Right ventricle myocardium inferior (tissue), 1 donor: ENCODE measurements at places on chromosomes 1 and 21.

DNA sequence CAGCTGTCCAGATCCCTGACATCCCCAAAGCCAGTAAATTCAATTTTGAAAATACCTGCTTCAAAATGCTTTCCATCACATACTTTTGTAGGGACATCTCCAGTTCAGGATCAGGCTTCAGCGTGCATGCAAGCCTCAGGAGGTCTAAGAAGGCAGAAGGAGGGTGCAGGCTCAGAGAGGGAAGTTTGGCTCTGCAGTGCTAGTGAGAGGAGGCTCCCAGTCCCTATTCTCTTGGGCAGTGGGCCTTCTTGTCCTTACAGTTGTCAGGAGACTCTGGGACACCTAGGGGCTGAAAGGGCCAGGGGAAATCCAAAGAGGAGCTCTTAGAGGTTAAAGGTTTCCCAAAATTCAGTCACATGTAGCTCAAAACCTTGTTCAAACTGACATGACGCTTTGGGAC is 20.1 kb downstream of the ADCY10 start:
- no peak for DNase-seq

GRCh38 chr1:63690966-63691700 is 82.7 kb upstream of the ROR1 start:
- DNase-seq = no peak

GRCh38 chr1:50332941-50333594 is 90.2 kb downstream of the DMRTA2 start:
- DNase-seq = peak; percentile 82

- DNase-seq = no peak
Measured at GRCh38 chr1:205224736-205225135, 3.0 kb upstream of the TMCC2 start.

DNA sequence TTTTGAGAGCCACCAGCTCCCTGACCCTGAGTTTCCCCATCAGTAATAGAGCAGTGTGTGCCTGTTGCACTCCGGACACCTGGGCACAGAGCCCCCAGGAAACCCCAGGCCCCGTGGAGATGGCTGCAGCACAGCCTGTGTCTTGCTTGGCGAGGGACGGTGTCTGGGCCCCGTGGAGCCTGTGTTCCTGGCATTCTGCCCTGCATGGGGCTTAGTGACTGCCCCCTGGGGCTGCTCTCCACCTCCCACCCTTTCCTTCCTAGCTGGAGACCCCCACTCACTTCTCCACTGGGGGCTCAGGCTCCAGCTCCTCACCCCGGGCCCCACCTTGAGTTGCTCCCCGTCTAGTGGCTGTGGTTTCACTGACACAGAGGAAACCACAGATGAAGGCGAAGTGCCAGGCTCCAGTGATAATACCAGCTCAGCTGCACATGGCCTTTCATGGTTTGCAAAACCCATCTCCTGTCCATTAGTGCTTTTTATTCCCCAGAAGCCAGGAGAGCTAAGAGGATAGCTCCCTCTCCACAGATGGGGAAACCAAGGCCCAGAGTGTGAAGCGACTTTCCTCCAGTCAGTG is 39.4 kb downstream of the DMRTB1 start:
- DNase-seq = no peak

GRCh38 chr1:6087377-6087772 is 41.7 kb downstream of the KCNAB2 start:
- peak; percentile 39 for DNase-seq

DNA sequence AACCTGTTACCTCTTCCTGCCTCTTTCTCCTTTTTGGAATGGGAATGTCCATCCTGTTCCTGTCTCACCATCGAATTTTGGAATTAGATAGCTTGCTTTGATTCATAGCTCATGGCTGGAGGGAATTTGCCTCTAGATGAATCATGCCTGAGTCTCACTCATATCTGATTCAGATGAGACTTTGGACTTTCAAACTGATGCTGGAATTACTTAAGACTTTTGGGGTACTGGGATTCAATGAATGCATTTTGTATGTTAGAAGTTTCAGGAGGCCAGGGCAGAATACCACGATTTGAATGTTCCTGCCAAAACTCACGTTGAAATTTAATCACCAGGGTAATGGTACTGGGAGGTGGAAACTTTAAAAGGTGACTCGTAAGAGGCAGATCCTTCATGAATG is 132.4 kb downstream of the DSCAM start:
- no peak for DNase-seq

GRCh38 chr1:36306210-36306901 is at the start of gene SH3D21:
Gene SH3D21 (plus strand): TSS chr1:36306368. CDS start chr1:36306421, 53 bp downstream.
- DNase-seq = peak; percentile 81

DNA sequence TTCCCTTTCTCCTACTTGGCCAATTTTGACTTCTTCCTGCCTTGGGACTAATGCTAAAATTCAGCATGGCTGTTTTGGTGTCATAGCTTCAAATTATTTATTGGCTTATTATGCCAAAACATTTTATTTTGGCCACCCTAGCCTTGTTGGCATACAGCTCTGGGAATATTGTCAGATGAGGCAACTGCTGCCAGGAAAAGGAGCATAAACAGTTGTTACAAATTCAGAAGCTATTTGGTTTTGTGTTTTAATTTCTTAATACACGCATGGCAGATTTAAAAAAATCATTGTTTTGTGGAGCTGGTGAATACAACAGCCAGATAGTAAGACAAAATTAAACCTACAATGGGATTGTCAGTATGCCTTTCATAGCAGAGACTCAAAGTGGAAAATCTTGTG is 66.8 kb upstream of the BCL10 start:
- DNase-seq = no peak

- DNase-seq = no peak
Measured at GRCh38 chr1:24411963-24412362, 1.6 kb downstream of the STPG1 start.

DNA sequence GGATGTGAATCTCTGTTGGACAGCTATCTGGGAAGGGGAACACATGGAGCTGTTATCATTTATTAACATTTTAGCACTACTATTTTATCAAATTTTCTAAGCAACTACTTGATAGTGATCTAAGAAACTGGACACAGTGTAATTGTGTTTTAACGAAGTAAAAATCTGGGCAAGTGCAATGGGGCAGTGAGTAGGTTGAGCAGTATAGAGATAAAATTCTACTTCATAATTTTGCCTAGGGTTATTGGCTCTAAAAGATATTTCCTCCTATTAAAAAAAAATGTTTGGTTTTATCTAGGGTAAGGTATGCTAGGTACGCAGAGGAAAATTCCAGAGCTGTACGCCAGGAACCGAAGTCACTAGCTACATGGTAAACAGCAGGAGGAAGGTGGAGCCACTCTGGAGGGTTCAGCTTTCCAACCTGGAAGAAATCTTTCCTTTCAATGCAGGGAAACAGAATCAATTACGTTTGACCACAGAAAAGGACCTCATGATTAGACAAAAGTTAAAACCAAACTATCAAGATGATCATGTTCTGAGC is 43.3 kb downstream of the BCAR3 start:
- DNase-seq = no peak

- DNase-seq = no peak
Measured at GRCh38 chr1:191085121-191085520, 607.5 kb upstream of the BRINP3 start.

DNA sequence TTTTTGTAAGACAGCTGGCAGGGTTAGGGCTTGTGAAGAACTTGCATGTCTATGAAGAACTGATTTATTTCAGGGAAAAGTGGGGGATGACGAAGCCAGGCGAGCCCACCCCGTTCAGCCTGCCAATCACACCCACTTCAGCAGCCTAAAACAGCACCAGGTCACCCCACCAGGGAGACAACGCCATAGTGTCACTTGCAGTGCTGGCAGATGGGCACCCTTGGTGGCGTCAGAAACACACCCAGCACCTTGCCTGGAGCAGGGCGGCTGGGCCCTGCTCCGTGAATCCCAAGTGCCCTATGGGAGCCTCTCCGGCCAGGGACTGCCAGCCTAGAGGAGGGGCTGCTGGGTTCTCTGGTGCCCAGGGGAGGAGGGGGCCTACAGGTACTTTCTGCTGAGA is 5.0 kb upstream of the NADK start:
- no peak for DNase-seq

- DNase-seq = no peak
Measured at GRCh38 chr1:21449906-21450305, 10.0 kb downstream of the NBPF3 start.

DNA sequence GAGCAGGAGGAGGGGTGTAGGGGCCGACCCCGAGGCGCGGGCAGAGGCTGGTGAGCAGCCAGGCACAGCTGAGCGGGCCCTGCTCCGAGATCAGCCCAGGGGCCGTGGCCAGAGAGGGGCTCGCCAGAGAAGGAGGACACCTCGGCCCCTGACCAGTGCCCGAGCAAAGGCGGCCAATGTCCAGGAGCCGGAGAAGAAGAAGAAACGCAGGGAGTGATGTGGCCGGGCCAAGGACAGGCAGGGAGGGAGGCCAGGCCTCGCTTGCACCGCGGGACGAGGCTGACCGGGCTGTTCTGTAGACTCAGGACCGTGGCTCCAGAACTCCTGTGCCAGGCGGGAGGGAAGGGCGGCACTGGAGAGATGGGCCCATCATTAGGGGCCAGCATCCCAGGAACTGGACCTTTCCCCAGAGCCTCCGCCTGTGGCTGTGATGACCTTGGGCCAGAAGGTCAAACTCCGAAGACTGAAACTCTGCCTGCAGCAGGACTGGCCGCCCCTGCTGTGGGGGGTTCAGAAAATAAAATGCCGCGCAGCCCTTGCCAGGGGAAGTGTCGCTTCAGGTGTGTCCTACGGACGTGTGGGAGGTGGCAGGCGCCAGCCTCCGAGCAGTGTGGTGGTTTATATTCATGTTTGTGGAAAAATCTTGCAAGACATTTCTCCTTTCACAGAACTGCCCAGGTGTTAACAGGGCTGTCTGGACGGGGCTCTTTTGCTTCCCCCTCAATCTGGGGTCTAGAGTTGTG is 14.4 kb downstream of the RRP1 start:
- peak; percentile 69 for DNase-seq

DNA sequence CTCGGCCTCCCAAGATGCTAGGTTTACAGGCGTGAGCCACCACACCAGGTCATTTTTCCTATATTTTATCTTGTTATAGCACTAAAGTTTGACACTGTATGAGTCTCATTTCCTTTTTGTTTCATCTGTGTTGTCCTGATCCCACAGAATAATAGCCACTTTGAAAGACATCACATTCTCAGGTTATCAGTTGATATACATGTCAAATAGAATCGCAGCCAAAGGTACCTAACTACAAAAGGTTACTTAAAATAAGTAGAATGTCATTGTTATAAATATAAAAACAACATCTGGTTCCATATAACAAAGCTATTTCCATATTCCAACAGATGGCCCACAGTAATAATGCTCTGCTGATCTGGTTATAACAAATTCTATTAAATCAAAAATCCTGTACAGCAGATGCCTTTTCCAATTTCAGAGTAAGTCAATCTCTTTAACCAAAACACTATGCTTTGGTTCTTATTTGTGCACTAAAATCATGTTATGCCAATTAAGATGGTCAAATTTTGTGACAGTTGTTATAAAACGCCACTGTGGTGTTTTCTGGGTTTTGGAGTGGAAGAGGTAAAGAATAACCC is 6.0 kb downstream of the FOXJ3 start:
- DNase-seq = no peak

DNA sequence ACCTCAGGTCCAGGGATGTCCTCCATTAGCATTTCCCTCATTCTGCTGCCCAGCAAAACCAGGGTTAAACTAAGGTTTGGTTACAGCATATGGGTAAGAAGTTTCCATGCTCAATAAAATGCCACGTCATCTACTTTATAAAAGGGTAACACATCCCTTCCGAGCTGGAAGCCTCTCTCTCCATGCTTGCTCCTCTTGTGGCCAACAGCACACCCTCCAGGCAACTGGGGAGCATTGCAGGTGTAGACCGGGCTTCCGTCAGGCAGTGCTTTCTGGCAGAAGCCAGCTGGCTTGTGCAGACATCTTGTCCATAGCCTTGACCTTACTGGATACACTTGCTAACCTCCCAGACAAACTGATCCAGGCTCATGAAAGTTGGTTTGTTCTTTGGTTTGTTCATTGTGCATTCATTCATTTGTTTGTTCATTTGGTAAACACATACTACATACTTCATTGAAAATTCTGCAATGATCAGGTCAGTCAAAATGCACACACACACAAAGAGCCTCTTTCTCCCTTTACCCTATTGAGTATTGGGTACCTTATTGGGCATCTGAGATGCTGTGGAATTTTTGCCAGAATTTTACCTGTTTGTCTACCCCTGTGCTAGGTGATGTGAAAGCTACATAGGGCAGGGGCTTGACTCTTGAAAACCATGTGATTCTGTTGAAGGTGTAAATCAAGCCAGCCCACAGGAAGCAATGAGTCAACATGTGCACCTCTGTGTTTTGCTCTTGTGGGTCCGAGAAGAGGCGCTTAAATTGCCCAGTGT is 422.8 kb downstream of the CAMTA1 start:
- no peak for DNase-seq

- DNase-seq = no peak
Measured at GRCh38 chr1:60502506-60502905, 428.9 kb upstream of the C1orf87 start.

DNA sequence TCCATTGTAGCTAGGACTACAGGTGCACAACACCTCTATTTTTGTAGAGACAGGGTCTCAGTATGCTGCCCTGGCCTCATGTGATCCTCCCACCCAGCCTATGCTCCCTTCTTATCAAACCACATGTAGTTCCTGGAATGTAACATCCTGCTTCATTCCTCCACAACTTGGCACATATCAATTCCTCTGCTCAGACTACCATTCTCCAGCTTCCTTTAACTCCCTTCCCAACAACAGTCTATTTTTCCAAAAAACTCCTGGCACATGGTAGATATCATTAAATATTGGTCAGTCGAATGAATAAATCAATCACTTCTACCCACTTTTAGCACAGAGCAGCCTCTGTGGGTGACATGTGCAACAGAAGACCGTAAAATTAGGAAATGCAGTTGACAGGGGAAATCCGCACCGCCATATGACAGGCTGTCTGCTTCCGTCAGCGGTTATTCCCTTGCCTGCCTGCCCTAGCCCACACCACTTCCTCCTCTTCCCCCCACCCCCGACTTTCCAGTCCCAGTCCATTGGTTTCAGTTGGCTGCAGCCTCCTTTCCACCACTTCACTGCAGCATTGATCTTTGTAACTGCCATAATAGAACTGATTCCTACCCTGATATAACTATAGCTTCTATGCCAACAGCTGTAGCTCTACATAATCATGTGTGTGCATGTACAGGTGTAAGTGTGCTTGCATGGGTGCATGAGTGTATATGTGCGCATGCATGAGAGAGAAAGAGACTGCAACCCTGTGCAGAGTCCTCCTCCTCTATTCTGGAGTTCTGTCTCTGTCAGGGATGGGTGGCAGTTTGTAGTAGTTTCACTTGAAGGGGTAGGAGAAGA is 6.8 kb upstream of the AKR1A1 start:
- DNase-seq = peak; percentile 70

- DNase-seq = no peak
Measured at GRCh38 chr1:72419229-72419628, 136.9 kb upstream of the NEGR1 start.

GRCh38 chr1:223745731-223746130 is 33.4 kb downstream of the CAPN2 start:
- no peak for DNase-seq

DNA sequence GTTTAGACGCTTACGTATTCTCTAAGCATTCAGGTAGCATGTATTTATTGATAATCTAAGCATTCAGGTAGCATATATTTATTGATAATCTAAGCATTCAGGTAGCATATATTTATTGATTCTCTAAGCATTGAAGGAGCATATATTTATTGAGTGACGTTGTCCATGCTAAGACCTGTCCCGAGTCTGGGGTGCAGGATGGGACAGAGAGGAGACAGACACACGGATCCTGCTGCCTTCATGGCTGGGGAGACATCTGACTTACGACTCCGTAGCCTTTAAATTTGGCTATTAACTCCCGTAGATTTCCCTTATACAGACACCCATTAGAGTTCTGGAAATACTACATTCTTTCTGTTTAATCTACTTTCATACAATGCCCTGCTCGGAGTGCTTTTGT is 982 bp downstream of the SCCPDH start:
- DNase-seq = no peak

- no peak for DNase-seq
Measured at GRCh38 chr1:198391393-198392020, 149.0 kb downstream of the ATP6V1G3 start.
